ENCODE measurements at places on chromosomes 4 and X. TPM values are rescaled to one million over a fixed set of nuclear protein-coding genes. Genes with fewer than 3 reads are reported as not detected.

Gene TMEM31
- not detected for total RNA-seq

Gene HEPH
- 131 TPM for total RNA-seq

Gene NDUFC1
- total RNA-seq = 9.4 TPM

DNA sequence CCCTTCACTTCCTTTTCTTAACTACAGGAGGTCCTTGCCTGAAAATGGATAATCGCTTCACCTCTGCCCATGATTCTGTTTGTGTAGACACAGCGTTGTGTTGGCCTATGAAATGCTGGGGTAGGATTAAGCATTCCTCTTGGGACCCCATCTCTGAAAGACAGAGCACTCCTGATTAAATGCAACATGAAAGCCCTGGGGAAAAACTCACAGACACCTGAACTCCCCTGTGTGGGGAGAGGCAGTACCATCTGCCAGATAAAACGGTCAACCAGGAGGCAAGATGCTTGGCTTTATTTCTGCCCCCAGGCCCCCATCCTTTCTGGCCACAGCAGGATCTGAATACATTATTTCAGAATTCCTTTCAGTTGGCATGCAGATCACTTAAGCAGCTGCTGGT, 1.9 kb downstream of the LGI2 start:
- H3K4me3 ChIP-seq = no peak overlapping the region
- no peaks in the 10 kb centered on the region for H3K36me3 ChIP-seq
- DNase-seq = no peak
- no peaks in the 10 kb centered on the region for H3K4me1 ChIP-seq
- no peaks in the 10 kb centered on the region for H3K27me3 ChIP-seq

Gene REPS2
- 20.2 TPM for total RNA-seq

DNA sequence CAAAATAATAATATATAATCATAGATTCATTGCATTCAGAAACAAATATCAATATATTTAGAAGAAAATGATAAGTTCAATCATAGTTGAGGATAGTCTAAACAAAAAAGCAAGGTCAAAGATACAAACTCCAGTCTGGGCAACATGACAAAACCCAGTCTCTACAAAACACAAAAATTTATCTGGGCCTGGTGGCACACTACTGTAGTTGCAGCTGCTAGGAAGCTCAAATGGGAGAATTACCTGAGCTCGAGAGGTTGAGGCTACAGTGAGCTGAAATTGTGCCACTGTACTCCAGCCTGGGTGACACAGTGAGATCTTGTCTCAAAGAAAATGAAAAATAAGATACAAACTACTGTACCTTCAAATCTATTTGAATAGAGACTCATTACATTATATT, 52.7 kb upstream of the ANXA10 start:
- H3K4me1 ChIP-seq = no peaks in the 10 kb centered on the region
- no peak overlapping the region for H3K27ac ChIP-seq
- peaks cover 2% of the 10 kb centered on the region for H3K36me3 ChIP-seq
- H3K27me3 ChIP-seq = no peaks in the 10 kb centered on the region
- no peak for DNase-seq
- H3K4me3 ChIP-seq = no peak overlapping the region

Gene C4orf36
- total RNA-seq = 4.8 TPM

Gene DDIT4L
- total RNA-seq = 2.1 TPM

DNA sequence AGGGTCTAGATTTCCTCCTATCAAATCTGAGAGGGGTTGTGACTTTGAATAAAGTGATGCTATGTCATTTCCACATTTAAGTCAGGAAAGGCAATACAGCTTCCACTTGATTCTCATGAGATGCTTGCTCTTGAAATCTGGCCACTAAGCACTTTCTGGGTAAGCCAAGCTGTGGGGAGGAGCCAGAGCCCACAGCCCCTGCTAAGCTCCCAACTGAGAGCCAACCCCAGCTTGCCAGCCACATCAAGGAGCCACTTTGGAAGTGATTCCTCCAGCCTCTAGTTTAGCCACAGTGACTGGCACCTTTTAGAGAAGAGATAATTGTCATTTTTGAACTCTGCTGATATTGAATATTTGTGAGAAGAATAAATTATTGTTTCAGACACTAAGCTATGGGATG, 1441.5 kb upstream of the IGFBP7 start:
- DNase-seq = no peak
- no peaks in the 10 kb centered on the region for H3K4me1 ChIP-seq
- no peak overlapping the region for H3K27ac ChIP-seq
- no peaks in the 10 kb centered on the region for H3K27me3 ChIP-seq
- no peaks in the 10 kb centered on the region for H3K36me3 ChIP-seq

- H3K36me3 ChIP-seq = no peaks in the 10 kb centered on the region
- H3K27ac ChIP-seq = no peak overlapping the region
- DNase-seq = no peak
These were observed 223.0 kb upstream of the GATB start for GRCh38 chr4:151983854-151984253.

GRCh38 chr4:138241281-138242075, 671 bp downstream of the SLC7A11 start:
- no peak overlapping the region for H3K27ac ChIP-seq
- no peak for DNase-seq
- H3K4me3 ChIP-seq = no peak overlapping the region
- no peaks in the 10 kb centered on the region for H3K4me1 ChIP-seq
- H3K36me3 ChIP-seq = no peaks in the 10 kb centered on the region

DNA sequence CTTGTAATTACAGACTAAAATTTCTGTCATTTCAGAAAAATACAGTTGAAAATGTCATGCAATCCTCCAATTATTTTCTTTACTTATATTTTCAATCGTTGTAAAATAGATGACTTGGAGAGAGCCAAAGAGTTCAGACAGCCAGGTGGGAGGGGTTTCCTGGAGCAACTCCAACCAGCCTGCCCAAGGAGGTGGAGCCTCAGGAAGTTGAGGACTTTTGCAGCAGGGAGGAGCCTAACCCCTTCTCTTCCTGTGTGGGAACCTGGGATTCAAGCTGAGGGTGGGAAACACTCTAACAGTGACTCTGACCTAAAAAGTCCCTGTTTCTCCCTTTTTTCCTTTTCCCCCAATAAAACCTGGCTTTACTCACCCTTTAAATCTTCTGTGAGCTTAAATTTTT, 72.2 kb upstream of the GABRG1 start:
- no peak overlapping the region for H3K27ac ChIP-seq
- no peaks in the 10 kb centered on the region for H3K4me1 ChIP-seq
- H3K27me3 ChIP-seq = no peaks in the 10 kb centered on the region
- DNase-seq = no peak

GRCh38 chr4:118969359-118969758, 80.7 kb downstream of the SYNPO2 start:
- peaks cover 20% of the 10 kb centered on the region for H3K4me1 ChIP-seq
- H3K27ac ChIP-seq = peak overlapping the region; percentile 88
- H3K27me3 ChIP-seq = no peaks in the 10 kb centered on the region
- no peak overlapping the region for H3K4me3 ChIP-seq
- H3K36me3 ChIP-seq = no peaks in the 10 kb centered on the region

Gene FSTL5
- total RNA-seq = not detected

DNA sequence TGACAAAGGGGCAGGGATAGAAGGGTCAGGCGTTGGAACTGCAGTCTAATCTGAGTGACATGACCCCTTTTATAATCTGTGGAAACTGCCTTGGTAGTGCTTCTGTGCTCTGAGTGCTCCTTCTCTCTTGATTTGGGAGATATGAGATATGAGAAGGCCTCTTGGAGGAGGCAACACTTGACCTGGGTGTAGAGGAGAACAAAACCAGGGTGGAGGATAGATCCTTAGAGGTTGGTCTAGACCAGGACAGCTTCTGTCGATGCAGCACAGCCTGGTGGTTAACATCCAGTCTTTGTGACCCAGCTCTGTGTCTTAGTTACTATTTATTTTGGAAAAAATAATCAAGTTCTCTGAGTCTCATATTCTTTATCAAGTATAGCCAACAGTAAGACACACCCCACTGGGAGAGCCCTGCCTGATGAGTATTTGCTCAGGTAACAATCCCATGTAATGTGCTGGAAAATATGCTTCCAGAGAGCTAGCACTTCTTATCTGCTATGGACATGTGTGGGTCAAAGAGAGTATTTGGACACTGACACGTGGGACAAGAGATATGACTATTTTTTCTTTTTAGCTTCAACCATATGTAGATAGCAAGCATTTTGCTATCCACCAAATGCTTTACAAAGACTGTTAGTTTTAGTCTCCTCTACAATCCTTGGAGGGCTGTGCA, 9.1 kb downstream of the USP51 start:
- no peaks in the 10 kb centered on the region for H3K4me1 ChIP-seq
- no peak for DNase-seq
- H3K27ac ChIP-seq = no peak overlapping the region
- no peak overlapping the region for H3K4me3 ChIP-seq

GRCh38 chrX:102515975-102516941, at the start of gene TMSB15A:
TMSB15A (minus strand) TSS chrX:102516739.
- H3K27ac ChIP-seq = peak within 1 kb of the TSS; percentile 64
- no peaks in the 10 kb centered on the region for H3K4me1 ChIP-seq
- H3K4me3 ChIP-seq = peak within 1 kb of the TSS; percentile 35
- H3K27me3 ChIP-seq = no peaks in the 10 kb centered on the region
- H3K36me3 ChIP-seq = no peaks in the 10 kb centered on the region

GRCh38 chr4:72631296-72631695, 62.3 kb upstream of the ADAMTS3 start:
- DNase-seq = peak; percentile 72
- H3K27ac ChIP-seq = no peak overlapping the region
- no peaks in the 10 kb centered on the region for H3K36me3 ChIP-seq
- H3K27me3 ChIP-seq = no peaks in the 10 kb centered on the region
- no peaks in the 10 kb centered on the region for H3K4me1 ChIP-seq

DNA sequence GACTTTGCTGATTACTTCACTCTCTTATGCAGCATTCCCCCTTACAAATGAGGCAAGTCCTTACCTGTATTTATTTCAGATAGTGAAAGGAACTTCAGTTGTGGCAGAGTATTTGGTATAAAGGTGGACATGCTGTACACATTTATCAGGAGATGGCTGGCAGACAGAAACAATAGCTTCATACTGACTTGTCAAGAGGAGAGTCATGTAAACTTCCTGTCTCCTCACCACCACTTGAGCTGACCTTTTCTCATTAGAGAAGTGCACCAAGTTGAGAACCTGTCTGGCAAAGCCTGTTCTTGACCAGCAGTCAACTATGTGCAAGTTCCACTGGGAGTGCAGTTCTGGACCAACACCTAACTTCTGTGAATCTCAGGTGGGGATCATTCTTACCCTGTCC, 80.8 kb downstream of the LARP1B start:
- no peak overlapping the region for H3K4me3 ChIP-seq
- H3K27me3 ChIP-seq = no peaks in the 10 kb centered on the region
- H3K36me3 ChIP-seq = no peaks in the 10 kb centered on the region
- DNase-seq = no peak
- H3K4me1 ChIP-seq = no peaks in the 10 kb centered on the region

DNA sequence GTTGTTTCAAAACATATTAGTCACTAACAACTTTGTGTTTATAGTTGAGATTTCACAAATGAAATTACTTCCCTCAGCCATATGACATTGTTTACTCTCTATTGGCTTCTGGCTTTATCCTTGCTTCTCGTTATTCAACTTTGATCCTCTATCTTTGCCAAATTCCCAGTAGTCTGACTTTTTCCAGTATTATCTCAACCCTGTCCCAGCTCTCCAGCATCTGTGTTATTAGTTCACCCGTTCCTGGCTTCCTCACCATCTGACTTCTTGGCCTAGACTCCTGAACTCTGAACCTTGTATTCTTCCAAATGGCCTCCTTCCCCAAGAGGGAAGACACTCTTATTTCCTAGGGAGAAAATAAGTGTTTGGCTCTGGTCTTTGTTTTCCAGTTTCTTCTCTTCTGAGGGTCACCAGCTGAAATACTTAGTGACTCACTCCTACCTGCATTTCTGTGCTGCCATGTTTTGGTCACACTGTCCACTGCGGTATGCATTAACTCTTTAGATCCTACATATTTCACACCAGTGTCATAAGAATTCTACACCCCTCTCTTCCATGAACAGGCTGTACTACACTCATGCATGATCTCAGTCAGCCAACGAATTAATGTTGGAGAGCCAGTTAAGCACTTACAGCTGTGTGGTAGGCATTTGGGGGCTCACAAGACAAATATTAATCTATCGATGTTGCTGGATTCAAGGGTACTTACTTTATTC, 17.0 kb upstream of the ARHGAP24 start:
- H3K27me3 ChIP-seq = no peaks in the 10 kb centered on the region
- H3K4me1 ChIP-seq = no peaks in the 10 kb centered on the region
- peak; percentile 21 for DNase-seq
- H3K36me3 ChIP-seq = no peaks in the 10 kb centered on the region
- H3K4me3 ChIP-seq = no peak overlapping the region

Gene LRAT
- 1.1 TPM for total RNA-seq

DNA sequence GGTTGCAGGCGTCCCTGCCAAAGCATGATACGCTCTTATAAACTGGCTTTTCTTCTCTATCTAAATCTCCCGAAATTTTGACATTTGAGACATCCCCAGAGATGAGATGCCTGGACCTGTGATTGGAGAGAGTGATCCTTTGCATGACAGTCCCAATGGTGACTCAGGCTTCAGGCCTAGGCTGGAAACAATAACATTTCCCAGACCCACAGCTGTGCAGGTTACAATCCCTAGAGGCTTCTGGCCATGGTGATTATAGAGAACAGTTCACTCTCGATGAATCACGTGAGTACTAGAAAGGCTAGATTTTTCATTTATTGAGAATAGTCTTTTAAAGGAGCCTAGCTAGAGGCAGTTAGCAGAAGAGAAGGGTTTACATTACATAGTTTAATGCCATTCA, 75.9 kb downstream of the SPATA18 start:
- H3K4me3 ChIP-seq = no peak overlapping the region
- no peak for DNase-seq
- no peak overlapping the region for H3K27ac ChIP-seq

Gene PTPN13
- total RNA-seq = 46.1 TPM

GRCh38 chr4:94954251-94954650, 196.5 kb downstream of the BMPR1B start:
- H3K27me3 ChIP-seq = no peaks in the 10 kb centered on the region
- no peaks in the 10 kb centered on the region for H3K4me1 ChIP-seq
- no peak for DNase-seq
- H3K27ac ChIP-seq = no peak overlapping the region

DNA sequence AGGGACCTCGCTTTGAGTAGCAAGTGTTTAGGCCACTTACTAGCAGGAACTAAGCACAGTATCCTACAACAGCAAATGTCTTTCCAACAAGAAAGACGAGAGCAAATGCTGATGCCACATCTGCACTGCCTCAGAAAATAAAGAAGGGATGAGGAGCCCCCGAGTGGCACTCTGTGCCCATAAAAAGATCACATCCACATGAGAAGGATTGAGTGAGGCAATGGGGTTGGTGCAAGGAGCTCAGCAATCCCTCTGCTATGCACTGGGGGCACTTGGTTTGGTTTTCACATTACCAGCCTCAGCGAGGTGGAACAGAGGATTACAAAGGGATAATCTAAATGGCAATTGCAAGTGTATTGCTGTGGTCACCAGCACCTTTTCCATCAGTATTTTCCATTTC, 252.8 kb upstream of the SLC7A11 start:
- no peak overlapping the region for H3K27ac ChIP-seq
- H3K27me3 ChIP-seq = no peaks in the 10 kb centered on the region
- H3K4me3 ChIP-seq = no peak overlapping the region
- H3K36me3 ChIP-seq = no peaks in the 10 kb centered on the region
- H3K4me1 ChIP-seq = no peaks in the 10 kb centered on the region
